ENCODE measurements at places on chromosomes 4 and X. TPM values are rescaled to one million over a fixed set of nuclear protein-coding genes. Genes with fewer than 3 reads are reported as not detected.

Gene LNX1
- 13.2 TPM for total RNA-seq

GRCh38 chrX:153517423-153517822, at the start of gene ATP2B3:
ATP2B3 (plus strand) TSS chrX:153517642; CDS start chrX:153536248, 18,606 bp downstream.
- no peak for DNase-seq

DNA sequence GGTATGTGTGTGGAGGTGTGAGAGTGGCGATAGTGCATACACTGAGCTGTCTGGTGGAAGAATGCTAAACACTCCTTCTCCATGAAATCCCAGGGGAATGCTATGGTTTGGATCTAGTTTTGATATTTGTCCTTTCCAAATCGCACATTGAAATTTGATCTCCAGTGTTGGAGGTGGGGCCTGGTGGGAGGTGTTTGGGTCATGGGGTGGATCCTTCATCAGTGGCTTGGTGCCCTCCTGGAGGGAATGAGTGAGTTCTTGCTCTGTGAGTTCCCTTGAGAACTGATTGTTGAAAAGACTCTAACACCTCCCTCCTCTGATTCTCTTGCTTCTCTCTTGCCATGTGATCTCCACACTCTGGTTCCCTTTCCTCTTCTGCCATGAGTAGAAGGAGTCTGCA, 114.1 kb upstream of the HHIP start:
- no peak for DNase-seq

DNA sequence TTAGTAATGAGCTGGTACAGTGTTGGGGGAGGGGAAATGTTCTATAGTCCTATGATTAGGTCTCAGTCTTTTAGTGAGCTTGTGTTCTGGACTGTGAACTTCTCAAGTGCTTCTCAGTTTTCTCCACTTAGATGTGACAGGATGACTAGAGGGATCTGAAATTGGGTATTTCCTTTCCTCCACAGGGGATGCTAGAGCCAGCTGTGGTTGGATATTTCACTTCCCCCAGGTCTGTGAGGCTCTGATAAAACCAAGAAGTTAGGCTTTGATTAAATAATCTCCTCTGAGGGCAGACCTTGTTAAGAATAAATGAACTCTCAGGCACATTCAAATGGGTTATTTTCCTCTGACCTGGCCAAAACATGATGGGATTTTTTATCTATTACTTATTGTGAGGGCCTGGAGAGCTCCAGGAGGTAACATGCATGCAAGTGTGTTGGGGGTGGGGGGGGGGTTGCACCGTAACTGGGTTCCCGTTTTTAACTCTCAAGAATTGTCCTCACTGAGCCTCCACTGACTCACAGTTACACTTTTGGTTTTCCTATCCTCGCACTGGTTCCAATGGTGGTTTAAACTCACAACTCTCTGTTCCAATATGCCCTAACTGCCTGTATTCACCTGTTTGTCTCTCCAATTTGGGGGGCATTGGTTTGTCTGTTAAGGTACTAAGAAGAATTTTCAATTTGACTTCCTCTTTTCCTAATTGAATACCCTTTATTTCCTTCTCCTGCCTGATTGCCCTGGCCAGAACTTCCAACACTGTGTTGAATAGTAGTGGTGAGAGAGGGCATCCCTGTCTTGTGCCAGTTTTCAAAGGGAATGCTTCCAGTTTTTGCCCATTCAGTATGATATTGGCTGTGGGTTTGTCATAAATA, 28.1 kb upstream of the GLRA3 start:
- DNase-seq, result no peak

DNA sequence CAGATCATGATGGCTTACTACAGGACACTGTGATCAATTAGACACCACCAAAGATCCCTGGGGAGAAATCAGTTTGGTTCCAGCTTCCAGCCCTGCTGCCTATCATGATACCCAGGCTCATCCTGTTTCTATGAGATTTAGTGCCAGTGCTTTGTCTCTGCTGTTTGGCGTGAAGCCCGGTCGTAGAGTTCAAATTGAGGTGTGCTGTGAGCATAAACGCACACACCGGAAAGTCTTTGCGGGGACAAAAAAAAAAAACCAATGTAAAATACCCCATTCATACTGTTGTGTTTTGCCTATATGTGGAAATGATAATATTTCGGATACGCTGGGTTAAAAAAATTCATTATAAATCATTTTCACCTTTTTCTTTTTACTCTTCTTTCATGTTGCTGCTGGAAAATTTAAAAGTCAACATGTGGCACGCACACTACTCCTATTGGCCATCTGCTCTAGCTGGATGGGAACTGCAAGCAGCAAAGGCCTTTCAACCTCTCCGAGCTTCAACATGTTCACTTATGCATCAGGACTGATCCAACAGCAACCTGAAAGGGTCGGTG, 607 bp upstream of the DKC1 start:
- DNase-seq, result no peak

- DNase-seq, result no peak
Measured at GRCh38 chr4:111720866-111721265, 424.4 kb upstream of the FAM241A start.

- no peak for DNase-seq
Measured at GRCh38 chr4:168995537-168996295, 14.3 kb downstream of the CBR4 start.

DNA sequence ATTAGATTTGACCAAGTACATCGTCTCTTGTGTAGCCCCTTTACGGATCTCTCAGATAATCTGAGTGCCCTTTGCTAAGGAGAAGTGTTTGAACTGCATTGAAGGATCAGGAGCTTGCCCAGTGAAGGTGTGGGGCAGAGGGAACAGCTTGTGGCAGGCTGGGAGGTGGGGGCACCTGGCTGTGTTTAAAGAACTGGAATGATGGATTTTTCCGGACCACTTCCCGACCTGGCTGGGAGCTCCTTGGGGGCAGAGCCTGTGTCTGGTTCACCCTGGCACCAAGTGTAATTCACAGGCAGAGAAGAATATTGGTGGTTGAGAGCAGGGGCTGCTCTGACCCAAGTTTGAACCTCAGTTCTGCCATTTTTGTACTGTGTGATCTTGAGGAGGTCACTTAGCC, 18.5 kb downstream of the TBC1D14 start:
- no peak for DNase-seq

DNA sequence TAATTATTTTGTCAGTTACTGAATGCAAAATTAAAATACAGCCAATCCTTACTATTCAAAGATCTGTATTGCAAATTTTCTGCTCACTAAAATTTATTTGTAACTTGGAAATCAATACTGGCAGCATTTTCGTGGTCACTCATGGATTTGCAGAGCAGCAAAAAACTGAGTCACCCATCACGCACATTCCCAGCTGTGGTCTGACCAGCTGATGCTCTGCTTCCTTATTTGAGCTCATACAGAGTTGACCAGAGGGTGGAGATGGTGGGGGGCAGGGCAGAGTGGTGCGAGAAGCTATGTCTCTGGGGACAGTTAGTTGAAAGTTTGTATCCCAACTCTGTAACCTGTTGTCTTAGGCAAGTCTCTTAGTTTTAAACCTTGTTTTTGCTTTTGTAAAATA, 214.8 kb downstream of the SPCS3 start:
- no peak for DNase-seq
